T-helper 2 cell treated with Interferon-gamma antibody and Interleukin-4, amounts not matched to agents 5 μg/mL and 100 μg/mL, for 36 hours (primary cell): ENCODE measurements at places on chromosomes 3 and 15.

- no peak for DNase-seq
Observed at GRCh38 chr15:63447017-63447676, 57.2 kb upstream of the USP3 start.

GRCh38 chr3:115980709-115981108, 357.4 kb downstream of the GAP43 start:
- no peak for DNase-seq

DNA sequence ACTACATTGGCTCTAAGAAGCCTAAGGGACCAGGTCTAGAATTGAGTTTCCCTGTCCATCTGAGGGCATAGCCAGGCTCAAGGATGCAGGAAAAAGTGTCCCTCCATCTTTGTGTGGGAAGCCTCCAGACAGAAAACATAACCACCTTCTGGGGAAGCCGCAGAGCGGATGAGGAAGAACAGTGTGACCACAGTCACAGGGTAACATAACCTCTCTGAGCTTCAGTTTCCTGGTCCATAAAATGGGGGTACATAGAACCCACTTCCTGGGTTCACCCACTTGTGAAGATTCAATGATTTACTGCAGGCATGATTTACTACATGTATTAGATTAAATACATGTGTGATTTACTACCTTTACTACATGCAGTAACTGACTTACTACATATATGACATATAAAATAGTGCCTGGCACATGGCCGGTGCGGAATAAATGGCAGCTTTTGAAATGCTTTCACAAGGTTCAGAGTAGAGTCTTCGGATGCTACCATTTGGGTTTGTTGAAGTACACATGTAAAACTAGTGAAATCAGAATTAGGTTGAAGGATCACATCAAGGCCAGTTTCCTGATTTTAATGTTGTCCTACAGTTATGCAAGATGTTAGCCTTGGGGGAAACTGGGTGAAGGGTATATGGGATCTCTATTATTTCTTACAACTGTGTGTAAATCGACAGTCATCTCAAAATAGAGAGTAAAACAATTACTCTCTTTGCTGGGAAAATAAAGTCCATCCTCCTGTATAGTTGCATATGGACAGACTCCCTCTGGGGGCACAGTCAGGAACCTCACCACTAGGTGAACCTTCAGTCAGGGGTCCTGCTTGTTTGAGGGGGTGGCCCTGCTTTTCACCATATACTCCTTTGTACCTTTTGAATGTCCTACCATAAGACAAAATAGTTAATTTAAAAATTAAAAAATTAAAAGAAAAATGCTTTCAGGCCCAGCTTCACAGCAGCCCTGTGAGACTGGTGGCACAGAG, 86.0 kb downstream of the SEMA5B start:
- no peak for DNase-seq

DNA sequence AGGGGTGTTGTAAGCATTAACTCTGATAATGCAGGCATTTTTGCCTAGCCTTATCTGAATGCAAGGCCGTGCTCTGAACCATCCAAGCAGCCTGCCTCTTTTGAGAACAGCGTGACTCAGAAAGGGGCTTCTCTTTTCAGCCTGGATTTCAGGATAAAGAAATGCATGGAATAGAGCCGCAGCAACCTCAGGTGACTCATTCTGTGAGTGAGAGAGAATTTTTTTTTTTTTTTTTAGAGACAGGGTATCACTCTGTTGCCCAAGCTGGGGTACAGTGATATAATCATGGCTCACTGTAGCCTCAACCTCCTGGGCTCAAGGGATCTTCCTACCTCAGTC, 20.6 kb upstream of the PDE8A start:
- no peak for DNase-seq

- no peak for DNase-seq
Observed at GRCh38 chr15:76974456-76975036, 20.4 kb upstream of the PSTPIP1 start.

- DNase-seq, result peak; percentile 61
Observed at GRCh38 chr3:69085833-69086722, 1.3 kb downstream of the ARL6IP5 start.

- DNase-seq, result no peak
Observed at GRCh38 chr15:67918205-67918861, 78.5 kb upstream of the RNU6-1 start.

DNA sequence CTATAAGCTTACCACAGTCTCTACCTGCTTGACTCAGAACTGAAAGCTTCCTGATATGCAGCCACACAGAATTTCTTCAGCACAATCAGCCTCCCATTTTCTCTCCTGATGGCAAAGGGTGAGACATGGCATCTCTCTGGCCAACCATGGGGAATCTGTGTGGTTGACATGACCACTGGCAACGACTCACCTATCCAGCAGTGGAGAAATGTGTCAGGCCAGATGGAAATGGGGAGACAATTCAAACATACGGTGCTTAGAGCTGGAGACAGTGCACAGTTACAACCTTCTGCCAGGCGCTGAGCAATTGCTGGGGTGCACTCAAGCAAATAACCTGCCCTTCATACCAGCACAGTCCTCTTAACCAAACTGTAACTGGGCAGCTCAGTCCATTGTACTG, 3.6 kb downstream of the ZNF385D start:
- DNase-seq, result no peak

DNA sequence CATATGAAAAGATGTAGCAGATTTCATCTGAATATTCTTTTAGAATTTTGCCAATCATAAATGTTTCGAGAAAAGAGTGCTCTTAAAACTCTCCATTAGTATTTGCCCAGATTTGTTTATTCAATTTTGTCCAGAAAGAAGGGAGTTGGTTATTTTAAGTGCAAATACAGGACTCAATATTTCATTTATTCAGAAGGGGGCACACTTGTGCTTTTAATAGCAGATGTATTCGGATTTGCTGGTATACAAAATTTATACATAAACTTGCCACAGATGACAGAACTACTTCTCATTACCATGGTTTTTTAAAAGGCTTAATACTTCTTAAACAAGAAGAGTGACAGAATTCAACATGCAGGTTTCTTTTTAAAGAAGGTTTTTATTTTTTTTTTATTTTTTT, 69.8 kb upstream of the GRM7 start:
- no peak for DNase-seq

DNA sequence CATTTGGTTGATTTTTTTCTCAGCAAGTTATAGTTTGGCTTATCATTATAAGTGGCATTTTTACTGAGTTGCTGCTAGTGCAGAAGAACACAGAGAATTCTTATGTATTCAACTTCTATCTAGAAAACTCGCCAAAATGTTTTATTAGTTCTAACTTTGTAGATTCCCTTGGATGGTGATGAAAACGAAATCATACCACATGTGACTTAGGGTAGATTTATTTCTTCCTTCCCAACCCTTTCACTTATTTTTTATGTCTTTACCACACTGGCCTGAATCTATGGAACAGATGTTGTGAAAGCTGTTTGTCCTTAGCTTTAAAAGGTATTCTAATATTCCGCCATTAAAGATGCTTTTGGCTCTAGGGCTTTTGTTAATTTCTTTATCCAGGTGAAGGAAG, 503.3 kb upstream of the CFAP20DC start:
- DNase-seq, result no peak

- no peak for DNase-seq
Observed at GRCh38 chr3:112817271-112817670, 29.4 kb downstream of the CD200R1L start.

GRCh38 chr3:185878920-185879319, 54.1 kb upstream of the IGF2BP2 start:
- no peak for DNase-seq

DNA sequence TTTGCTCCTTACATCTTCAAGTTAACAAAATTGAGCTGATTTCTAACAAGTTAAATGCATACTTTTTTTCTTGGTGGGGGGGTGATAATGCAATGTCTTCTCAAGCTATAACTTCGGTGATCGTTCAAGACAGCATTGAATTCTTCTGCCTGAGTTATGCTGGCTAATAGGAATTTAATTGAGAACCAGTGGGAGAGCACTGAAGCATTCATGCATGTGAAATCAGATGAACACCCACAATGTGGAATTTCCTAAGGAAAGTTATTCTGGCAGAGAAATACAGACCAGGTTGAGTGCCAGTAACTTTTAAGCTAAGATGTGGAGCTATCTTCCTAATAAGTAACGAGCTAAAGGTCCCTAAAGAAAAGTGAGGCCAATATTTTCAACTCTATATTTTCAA, 3.0 kb downstream of the SPATA16 start:
- no peak for DNase-seq

DNA sequence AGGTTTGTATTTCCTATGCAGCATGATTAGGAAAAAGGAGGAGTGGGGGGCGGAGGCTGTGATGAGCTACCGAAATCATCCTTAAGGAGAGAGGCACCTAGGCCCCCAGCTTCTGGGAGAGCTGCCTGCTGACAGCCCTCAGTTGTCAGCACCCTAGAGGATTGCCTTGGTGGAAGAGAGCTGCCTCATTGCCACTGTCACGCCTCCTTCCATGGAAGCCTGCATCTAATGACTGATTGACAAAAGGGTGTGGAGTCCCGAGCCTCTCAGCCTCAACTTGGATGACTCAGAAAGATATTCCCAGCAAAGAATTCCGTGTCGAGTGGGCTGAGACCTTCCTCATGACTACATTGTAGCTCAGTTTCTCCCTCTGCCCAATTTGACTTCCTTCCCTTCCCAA, 320.4 kb upstream of the PROK2 start:
- DNase-seq, result no peak

GRCh38 chr15:40776537-40777141, 6.9 kb downstream of the C15orf62 start:
- no peak for DNase-seq

GRCh38 chr15:101615986-101616848, 36.0 kb downstream of the TM2D3 start:
- DNase-seq, result no peak

DNA sequence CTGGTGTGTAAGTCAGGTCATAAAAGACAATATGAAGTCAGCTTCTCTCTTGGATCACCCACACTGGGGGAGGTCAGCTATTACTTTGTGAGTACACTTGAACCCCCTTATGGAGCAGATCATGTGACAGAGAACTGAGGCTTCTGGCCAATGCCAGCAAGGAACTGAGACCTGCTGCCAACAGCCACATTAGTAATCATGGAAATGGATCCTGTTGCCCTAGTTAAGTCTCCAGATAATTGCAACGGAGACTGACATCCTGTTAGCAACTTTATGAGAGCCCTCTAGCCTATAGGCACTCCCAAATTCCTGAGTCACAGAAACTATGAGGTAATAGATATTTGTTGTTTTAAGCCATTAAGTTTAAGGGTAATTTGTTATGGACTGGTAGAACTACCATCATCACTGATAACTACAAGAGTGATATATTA, 110.4 kb upstream of the GMNC start:
- DNase-seq, result no peak

DNA sequence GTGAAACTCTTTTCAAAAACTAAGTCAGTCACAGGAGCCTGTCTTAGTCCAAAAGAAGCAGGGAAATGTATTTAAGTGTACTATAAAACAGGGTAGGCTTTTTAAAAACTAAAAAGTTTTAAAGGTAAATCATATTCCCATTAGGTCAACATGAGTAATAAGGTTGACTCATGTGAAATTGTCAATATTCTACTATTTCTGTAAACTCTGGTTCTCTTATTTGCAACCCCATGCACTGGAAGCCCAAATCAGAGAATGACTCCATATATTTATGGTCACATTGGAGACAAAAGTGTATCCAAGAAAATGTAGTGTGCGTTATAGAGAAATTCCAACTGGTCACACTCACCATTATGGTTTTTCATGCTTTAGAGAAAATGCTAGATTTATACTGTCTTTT, 600.3 kb upstream of the TGFBR2 start:
- DNase-seq, result no peak

GRCh38 chr3:50267280-50267913, 1.6 kb upstream of the SEMA3B start:
- DNase-seq, result no peak

DNA sequence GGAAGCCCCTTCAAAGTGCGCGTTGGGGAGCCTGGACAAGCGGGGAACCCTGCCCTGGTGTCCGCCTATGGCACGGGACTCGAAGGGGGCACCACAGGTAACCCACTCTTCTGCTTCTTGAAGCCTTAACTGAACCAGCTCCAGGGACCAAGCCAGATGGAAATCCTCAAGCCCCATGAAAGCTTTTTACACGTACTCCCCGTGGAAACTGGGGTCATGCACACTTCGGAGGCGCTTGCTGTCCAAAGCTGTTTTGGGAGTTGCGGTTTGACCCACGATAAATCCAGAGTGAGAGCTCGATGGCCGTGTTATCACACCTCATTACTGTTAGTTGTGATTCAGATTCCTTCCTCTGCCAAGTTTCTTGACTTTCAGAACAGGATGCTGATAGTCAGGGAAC, 47.5 kb downstream of the DNASE1L3 start:
- no peak for DNase-seq

- no peak for DNase-seq
Observed at GRCh38 chr3:122265957-122266356, 59.1 kb upstream of the CSTA start.

GRCh38 chr15:67879440-67880129, 39.7 kb upstream of the RNU6-1 start:
- no peak for DNase-seq

DNA sequence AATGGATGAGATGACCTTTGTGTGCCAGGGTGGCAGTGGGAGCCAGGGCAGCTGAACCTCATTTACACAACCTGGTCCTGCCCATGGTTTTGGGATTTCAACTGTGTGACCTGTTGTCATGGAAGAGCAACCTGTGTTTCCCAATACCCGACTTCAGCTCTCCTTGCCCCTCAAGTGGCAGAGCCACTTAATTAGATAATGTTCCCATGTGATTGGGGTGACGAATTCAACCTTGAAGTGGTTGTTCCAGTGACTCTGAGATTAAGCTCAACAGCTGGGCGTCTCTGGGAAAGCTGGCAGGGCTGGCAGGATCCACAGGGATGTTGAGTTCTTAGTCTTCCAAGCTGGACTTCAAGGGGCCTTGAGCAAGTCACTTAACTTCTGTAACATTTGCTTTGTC, 71.0 kb downstream of the THSD4 start:
- DNase-seq, result no peak
